ENCODE measurements at places on chromosomes 11 and 22.

DNA sequence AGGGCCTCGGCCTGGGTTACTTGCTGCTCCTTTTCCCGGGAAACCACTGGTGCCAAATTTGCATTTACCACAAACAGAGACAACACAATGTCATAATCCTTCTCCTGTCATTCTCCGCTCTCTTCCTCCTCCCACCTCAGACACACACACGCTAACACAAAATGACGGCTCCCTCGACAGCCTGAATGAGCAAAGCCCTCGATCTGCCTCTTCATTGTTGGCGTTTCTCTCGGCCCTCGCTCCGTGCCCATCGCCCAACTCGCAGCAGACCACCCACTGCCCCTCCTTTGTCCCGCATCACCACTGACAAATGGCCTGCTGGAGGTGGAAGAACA is 12.5 kb upstream of the TCF20 start:
- DNase-seq: no peak

- DNase-seq: no peak
These were observed 95.4 kb downstream of the BCR start for GRCh38 chr22:23275751-23276150.

DNA sequence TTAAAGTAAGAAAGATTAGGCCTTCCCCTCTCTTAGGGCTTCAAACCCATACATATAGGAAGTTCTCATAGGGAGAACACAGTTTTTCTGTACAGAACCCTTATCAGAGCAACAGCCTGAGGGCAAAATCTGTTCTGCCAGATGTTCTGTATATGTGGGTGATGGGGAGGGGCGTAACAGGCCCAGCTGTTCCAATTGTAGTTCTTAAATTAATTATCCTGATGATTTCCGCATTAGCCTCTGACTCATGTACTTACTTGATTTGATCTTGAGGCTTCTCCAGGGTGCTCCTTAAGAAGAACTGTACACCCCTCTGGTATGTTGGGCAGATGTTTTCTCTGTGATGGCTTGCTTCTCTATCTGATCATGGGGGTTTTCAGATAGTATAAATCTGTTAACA is 123.1 kb upstream of the C11orf87 start:
- no peak for DNase-seq

DNA sequence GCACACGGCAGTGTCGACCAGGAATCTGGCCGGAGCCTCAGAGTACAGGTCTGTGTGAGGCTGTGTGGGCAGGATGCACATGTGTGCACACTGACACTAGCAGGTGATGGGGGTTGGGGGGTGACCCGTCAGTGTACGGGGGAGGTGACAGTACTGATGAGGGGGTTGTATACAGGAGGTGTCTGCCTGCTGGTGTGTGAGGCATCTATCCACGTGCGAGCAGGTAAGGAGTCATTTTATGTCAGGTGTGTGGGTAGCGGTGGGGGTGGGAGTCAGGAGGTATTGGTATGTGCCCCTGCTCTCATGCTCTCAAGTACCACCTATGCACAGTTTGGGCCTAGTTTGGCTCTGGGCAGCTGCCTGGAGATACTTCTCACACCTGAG is 4.5 kb upstream of the PHRF1 start:
- DNase-seq: no peak

- DNase-seq: no peak
These were observed 22.9 kb downstream of the TUB start for GRCh38 chr11:8103909-8104308.

DNA sequence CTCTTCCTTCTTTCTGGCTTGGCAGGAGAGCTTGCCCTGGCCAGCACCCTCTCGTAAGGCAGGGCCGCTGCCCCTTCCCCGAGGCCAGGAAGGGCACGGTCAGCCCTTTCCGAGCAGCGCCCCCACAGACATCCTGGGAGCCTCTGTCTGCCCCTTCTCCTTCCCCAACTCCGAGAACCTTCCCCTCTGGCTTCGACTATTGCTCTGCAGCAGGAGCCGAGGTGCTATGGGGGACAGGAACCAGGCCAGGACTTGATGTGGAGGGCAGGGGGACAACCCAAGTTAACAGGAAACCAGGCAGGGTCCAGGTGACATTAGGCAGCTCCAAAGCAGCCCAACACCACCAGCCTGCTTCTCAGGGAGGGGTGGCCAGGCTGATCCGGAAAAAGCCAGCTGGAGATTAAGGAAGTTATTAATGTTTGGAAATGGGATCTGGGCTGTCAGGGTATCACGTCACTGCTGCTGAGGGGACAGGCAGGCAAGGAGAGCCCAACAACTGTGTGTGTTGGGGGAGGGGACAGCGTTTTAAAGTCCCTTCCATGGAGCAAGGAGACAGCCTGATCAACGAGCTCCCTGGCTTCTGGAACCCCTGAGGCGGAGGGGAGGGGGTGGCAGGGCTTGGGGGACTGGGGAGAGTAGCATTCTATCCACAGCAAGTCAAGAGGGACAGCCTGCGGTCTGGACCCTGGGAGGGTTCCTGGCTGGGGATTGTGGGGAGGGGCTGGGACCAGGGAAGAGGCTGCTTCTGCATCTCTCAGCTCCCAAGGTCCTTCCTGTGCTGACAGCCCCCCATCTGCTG is 27.3 kb downstream of the SYT7 start:
- no peak for DNase-seq

- no peak for DNase-seq
These were observed 34.2 kb upstream of the LDLRAD3 start for GRCh38 chr11:35909511-35910265.

GRCh38 chr22:18980829-18981228 is 44.7 kb upstream of the PRODH start:
- DNase-seq: no peak

DNA sequence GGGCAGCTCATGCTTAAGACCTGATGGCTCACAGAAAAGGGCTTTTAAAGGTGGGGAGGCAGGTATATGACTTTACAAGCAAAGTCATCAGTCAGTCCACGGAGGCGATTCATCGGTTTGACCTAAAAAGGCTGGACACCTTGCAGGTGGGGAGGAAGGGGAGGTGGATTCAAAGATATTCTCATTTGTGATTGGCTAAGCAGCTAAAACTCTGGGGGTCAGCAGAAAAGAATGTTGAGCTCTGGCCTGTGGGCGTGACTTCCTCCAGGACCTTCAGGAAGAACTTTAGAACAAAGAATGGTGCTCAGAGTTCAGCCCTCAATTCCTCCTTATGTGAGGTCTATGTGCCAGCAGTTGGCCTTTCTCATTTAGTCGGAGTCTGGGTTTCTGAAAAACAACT is 78.3 kb upstream of the LMO1 start:
- no peak for DNase-seq

DNA sequence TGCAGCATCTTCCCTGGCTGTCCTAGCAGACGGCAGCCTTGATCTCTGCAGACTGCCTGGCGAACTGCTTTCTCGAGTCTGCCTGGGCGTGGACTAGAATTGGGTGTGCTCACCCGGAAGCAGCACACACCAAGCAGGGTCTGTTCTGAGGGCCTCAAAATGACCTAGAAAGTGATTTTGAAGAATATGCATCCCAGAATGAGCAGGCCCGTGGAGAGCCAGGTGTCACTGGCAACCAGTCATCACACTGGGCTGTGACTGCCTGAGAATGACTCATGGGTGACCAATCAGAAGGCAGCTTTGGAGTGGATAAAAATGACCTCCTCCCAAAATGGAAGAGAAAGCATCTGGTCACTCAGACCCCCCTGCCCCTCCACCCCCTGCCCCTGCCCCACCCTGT is 114.9 kb upstream of the NECTIN1 start:
- DNase-seq: no peak

GRCh38 chr22:50185375-50186087 is at the start of gene TRABD:
Gene TRABD, plus strand, starts transcription at chr22:50185913. Its CDS starts 7,148 bp downstream, at chr22:50193061.
- DNase-seq: peak; percentile 95

- DNase-seq: no peak
These were observed 124.5 kb upstream of the HSD17B12 start for GRCh38 chr11:43555816-43556611.

GRCh38 chr11:19722702-19723101 is 10.1 kb downstream of the NAV2 start:
- peak; percentile 57 for DNase-seq

- no peak for DNase-seq
These were observed 12.1 kb upstream of the SMTN start for GRCh38 chr22:31068970-31069369.

DNA sequence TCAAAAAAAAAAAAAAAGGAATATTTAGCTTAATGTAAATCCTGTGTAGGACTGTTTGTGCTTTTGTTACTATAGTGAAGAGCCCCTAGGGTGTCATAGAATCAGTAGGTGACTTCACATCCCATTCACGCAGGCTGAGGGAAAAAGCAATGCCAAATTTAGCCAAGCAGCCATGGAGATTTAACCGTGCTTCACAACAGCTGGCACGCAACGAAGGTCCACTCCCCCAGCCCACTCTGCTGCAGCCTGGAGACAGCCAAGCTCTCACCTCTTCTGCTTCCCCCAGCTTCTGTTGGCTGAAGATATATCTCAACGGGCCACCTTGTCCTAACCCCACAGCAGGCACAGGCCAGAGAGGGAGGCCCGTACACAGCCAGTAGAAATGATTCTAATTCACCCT is 78.8 kb upstream of the BID start:
- no peak for DNase-seq

DNA sequence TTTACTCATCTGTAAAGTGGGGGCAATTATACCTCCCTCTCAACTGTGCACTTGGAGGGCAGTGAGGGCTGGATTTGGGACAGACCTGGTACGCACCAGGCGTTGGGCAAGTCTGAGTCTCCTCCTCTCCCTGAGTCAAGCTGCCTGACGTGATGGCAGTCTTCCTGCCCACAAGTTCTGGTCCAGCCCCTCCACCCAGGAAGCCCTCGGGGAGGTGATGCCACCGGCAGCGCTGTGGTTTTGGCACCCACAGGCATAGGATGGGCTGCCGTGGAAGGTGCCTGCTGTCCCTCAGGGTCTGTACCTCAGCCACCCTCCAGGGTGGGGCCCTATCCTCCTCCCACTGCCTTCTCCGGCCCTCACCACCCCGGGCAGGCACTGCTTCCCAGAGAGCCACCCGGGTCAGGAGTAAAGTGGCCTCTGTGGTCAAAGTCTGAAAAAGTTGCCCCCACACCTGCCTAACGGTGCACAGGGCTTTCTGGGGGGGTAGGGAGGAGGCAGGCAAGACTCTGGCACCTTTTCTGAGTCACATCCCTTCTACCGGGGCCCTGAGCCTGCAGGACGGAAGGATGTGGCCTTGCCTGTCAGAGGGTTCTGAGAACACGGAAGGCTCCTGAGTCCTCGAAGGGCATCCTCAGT is 6.5 kb upstream of the APOBEC3H start:
- no peak for DNase-seq

GRCh38 chr11:134604886-134605285 is 192.8 kb upstream of the B3GAT1 start:
- DNase-seq: peak; percentile 12

GRCh38 chr11:41323446-41323845 is 136.0 kb downstream of the LRRC4C start:
- DNase-seq: no peak

DNA sequence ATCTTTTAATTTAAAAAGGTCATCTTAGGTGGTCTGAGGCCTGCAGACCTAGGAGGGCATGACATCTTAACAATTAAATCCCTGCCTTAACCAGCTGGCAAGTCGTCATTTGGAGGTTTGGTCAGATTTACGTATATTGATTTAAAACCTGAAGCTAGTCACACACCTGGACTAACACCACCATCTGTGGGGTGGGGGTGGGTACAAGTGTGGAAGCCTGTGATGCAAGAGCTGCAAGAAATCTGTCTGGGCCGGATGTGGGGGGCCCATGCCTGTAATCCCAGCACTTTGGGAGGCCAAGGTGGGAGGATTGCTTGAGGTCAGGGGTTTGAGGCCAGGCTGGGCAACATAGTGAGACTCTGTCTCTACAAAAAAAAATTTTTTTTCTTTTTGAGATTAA is 11.6 kb downstream of the CCDC87 start:
- DNase-seq: no peak

GRCh38 chr11:87150936-87151335 is 113.2 kb downstream of the TMEM135 start:
- no peak for DNase-seq
